Caki2 (cell line): ENCODE measurements at places on chromosomes 5 and 9.

DNA sequence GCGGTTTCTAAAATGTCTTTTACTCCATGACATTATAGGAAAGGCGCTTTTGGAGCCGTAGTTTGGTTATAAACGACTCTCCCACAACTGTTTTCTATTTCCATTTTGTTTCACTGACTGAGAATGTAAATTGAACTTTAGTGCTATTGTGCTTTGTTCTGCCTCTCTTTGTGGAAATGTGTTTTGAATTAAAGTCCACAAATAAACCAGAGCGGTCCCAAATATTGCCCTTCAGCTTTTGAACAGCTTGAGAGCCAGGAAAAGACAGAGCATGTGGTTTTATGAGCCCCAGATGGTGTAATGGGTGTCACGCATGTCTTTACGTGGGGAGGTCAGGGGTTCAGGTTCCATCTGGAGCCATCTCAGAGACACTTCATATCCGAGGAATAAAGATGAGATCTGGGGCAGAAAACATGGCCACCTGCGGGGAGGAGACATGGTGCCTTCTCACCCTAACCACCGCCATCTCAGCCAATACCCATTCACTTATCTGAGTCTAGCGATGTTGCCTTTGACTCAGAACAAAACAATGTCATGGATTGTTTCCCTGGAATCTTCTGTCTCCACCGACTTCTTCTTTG is 42.5 kb upstream of the ROR2 start:
- no peak for DNase-seq

DNA sequence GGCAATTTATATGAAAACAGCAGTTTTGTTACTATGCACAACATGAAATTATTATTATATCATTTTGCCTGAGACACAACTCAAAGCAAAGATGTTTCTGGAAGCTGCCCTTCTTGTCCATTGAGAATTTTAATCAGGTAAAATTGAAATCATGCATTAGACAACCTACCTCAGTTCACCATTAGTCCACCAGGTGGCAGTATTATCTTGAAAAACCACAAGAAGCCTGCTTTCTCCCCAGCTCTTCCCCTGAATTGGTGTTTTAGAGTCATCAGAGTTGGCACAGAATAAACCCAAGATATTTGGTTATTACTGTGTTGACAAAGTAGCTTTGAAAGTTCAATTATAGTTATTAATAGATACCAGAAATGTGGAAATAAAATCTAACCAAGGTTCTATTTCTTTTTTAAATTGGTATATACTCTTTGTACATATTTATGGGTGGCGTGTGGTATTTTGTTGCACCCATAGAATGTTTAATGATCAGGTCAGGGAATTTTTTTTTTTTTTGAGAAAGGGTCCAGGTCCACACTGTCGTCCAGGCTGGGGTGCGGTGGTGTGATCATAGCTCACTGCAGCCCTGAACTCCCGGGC is 25.7 kb downstream of the UTP15 start:
- peak; percentile 49 for DNase-seq

DNA sequence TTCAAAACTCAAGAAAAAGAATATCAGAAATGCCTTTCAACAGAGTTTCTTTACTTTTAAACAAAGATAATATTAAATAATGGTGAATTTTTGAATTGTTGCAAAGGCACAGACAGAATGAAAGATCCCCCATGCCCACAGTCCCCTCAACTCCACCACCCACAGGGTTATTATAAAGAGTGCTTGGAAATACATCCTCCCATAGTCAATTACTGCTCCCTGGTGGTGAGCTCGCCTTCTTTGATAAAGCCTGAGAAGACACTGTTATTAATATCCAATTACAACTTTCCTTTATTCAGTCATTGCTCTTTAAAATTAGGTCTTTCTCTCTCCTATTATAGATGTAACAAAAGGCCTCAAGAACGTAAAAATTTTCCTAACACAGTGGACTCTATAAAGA is 490.2 kb upstream of the RORB start:
- no peak for DNase-seq

GRCh38 chr9:128912270-128912853 is 8.4 kb upstream of the PHYHD1 start:
- DNase-seq, result no peak

GRCh38 chr5:35089334-35090314 is 41.9 kb upstream of the AGXT2 start:
- DNase-seq, result peak; percentile 32

DNA sequence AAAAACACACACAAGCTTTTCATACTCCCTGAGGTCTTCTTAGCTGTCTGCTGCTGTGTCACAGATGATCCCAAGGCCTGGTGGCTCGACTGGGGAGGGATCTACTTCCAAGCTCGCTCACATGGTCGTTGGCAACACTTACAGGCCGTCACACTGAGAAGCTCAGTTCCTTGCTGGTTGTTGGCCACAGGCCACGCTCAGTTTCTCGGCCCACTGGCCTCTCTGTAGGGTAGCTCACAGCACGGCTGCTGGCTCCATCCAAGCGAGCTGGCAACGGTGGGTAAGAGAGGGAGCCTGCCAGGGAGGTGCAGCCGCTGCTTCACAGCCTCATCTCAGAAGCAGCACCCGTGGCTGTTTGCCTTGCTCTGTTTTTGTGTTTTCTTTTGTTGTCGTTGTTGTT is 43.8 kb upstream of the GFPT2 start:
- DNase-seq, result no peak

DNA sequence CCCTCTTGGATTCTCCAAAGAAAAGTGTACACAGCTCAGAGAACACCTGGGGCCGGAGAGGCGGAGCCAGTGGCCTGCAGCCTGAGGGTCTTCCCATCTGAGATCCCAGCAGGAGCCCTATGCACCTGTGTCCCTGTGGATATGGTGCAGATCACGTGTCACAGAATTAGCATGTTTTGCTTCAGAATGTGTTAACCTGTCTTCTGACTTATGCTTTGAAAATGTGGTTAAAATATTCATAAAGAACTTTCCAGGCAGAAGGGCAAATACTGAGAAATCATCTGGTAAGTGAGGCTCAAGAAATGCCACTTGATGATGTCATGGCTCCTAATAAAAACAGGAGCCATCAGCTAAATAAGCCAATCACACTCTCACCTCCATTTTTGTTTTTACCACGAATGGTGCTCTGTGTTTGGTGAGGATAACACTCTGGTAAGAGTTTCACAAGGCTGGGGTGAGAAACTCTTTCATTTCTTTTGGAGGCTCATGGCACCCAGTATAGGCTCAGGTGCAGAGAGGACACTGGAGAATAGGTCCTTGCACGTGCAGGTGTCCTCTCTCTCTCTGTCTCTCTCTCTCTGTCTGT is 279.8 kb downstream of the FSTL4 start:
- no peak for DNase-seq

- no peak for DNase-seq
Measured at GRCh38 chr9:13369431-13369830, 89.9 kb upstream of the MPDZ start.

DNA sequence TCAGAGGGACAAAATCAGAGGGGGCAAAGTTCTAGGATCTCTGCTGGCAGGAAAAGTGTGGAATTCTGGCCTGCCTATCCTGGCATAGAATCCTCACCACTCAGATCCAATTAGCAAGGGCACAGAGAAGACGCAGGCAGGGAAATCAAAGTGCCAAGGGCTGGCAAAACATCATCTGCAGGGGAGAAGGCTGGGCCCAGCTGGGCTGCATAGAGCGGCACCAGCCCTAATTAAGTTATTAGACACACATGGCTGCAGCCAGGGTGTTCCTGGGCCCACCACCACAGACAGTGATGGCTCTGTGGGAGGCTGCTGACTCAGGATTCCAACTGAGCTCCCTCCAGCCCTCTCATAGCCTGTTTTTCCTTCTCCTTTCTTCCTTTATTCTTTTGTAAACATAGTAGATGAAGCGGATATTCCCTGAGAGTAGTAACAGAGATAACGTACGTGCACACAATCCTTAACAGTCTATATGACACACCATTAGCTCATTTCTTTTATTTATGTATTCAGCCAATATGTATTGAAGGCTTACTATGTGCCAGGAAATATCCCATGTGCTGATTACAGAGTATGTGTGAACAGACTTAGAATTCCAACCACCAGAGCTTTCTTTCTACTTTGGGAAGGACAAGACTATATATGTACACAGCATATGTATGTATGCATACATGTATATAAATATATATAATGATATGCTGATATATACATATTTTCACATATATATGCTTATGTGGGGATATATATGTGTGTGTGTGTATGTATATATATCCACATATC is 236.1 kb downstream of the ASTN2 start:
- DNase-seq, result no peak

- DNase-seq, result no peak
Measured at GRCh38 chr9:115914291-115914690, 239.3 kb upstream of the PAPPA start.

DNA sequence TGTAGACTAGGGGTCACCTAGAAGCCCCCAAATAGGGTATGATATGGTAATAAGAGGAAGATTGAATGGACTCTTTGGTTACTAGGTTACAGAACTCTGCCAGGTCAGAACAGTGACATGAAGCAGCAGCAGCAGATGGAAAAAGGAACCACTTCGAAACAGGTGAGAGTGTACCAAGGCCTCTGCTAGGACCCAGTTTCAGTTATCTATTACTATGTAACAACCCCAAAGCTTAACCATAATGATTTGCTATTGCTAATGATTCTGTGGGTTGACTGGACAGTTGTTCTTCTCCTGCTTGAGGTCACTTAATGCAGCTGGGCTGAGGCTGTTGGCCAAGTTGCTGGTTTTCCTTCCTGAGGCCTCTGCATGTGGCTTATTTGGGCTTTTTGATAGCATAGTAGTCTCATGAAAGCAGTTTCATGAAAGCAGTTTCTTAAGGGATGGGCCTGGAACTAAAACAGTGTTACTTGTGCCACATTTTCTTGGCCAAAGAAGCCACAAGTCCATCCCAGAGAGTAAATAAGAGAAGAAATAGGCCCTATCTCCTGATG is 17.6 kb downstream of the C9orf43 start:
- no peak for DNase-seq

DNA sequence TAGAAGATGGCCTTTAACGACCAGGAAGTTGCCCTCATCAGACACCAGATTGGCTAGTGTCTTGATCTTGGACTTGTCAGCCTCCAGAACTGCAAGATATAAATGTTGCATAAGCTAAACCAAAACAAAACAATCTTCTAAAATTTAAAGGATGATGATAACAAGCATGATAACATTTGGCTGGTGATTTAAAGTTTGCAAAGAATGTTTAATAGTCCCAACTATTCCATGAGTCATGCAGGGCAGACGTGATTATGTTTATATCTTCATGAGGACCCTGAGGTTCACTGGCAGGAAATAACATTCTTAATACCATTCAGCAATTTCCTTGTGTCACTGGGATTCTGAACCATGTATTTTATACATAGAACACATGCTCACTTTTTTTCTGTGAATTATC is 319.8 kb downstream of the HCN1 start:
- no peak for DNase-seq

DNA sequence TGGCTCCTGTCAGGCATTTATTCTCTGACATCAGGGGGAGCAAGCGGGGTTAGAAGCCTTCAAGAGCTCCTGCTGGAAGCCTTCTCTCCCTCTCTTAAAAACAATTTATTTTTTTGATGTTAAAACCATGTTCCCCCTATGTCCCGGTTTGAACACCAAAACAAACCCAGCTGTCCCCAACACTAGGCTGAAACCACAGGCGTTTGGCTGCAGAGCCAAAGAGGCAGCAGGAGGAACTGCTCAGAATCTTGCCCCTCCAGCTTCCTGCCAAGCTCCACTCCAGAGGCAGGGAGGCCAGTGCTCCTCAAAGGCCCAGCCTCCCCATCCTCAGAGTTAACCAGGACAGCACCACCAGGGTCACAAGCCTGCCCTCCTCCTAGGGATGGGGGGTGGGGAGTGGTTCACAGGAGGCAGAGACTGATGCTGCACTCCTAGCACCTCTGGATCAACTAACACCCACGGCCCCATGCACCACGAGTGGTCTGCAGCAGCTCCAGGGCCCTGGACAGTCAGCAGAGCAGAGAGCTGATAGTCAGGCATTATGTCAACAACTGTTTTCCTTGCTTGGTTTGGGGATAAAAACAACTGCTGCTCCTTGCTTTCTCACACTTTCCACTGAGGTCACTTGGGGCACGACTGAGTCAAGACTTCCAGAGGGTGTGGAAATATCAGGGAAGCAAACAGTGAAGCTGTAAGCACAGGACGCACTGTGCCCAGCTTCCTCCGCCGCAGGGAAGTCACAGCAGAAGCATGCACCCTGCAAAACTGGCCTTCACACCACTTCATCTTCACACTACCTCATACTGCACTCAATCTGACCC is 96.5 kb upstream of the ADRA1B start:
- no peak for DNase-seq

- DNase-seq, result no peak
Measured at GRCh38 chr9:70392189-70392588, 22.3 kb downstream of the KLF9 start.

GRCh38 chr9:136019041-136019680 is 58.0 kb upstream of the UBAC1 start:
- DNase-seq, result no peak

- DNase-seq, result no peak
Measured at GRCh38 chr9:128484686-128485413, 19.7 kb upstream of the GLE1 start.

DNA sequence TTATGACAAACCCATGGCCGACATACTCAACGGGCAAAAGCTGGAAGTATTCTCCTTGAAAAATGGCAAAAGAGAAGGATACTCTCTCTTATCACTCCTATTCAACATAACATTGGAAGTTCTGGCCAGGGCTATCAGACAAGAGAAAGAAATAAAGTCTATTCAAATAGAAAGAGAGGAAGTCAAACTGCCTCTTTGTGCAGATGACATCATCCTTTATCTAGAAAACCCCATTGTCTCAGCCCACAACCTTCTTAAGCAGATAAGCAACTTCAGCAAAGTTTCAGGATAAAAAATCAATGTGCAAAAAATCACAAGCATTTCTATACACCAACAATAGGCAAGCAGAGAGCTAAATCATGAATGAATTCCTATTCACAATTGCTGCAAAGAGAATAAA is 1799.9 kb upstream of the ACO1 start:
- no peak for DNase-seq

DNA sequence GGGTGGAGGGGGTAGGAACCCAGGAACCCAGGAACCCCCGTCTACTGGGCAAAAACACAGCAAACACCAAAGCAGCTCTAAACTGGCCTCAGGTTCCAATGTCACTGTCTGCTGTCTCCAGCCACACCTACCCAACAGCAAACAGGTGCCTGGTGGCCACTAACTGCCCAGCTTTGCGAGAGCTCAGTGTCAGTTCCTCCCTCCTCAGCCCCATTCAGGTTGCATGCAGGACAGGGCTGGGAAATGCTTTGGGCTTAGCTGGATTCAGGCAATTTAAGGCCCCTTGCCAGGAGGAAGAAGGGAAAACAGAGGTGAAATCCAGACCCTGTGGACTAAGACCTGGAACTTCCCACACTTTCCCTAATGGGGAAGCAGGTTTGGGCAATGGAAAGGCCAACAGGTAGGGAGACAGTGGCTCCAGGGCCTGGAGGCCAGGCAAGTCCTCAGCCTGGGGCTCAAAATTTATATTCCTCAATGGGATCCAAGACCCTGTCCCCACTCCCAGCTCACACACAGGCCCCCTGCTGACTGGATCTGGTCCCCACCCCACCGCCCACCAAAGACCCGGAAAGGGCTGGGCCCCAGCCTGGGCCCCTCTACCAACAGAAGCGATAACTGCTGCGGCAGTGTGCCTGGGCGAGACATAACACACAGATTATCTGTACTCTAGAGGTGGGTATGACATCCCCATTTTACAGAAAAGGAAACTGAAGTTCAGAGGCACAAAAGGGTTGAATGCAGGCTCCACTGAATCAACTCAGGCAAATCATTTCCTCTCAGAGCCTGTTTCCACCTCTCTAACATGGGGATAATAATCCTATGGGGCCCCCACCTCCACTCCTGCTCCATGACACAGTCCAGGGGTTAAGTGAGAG is 3.5 kb downstream of the EEIG1 start:
- DNase-seq, result no peak
